ENCODE measurements at places on chromosomes 6 and 20.

DNA sequence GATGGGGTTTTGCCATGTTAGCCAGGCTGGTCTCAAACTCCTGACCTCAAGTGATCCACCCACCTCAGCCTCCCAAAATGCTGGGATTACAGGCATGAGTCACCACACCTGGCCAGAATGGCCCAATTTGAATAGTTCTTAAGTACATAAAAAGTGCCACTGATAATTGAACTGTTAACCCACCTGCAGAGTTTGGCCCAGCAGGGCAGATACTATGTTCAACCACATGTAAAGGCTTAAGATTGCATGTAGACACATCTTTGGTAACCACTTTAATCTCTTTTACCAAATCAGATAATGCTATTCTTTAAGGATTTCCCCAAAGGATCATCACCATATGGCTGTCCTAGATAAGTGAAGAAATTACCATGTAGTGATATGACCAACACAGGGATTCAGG is 21.3 kb upstream of the SGK1 start:
- no peak for DNase-seq

- no peak for DNase-seq
Observed at GRCh38 chr20:43691928-43692524, 25.1 kb downstream of the MYBL2 start.

GRCh38 chr20:31710423-31711108 is 12.1 kb downstream of the BCL2L1 start:
- DNase-seq, result no peak

- DNase-seq, result no peak
Observed at GRCh38 chr6:19896693-19897010, 59.5 kb downstream of the ID4 start.

DNA sequence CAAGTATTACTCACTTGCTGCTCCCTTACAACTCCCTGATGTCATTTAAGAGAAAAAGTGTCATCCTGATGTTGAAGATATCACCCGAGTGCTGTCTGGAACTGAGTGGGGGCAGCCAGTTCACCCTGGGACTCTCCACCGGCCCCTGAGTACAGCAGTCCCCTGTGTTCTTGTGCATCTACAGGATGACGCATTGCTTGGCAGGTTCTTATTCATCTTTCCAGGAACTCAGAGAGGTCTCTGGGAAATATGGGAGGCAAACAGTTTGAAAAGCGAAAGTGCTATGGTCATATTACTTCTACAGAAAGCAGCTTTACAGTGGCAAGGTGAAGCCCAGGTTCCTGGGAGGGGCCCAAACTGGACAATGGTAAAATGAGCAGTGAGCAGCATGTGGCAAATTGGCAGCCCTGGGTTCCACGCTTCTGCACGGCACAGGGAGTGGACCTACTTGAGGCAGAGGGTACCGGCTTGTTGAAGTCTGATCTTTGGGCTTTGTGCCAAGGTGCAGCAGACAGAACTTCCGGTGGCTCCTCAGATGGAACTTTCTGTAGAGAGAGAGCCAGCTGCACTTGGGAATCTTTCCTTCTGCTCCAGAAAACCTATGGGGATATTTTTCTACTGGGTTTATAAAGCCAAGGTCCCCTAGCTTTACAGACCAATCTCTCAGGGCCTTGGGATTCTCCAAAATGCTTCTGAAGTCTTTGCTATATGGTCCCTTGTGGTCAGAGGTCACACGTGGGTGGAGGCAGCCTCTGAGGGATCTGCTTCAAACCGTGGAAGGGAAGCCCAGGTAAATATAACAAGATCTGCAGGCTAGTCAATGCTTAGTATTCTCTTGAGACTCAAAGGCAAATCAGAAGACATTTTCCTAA is 128.3 kb downstream of the MAP3K7 start:
- no peak for DNase-seq

DNA sequence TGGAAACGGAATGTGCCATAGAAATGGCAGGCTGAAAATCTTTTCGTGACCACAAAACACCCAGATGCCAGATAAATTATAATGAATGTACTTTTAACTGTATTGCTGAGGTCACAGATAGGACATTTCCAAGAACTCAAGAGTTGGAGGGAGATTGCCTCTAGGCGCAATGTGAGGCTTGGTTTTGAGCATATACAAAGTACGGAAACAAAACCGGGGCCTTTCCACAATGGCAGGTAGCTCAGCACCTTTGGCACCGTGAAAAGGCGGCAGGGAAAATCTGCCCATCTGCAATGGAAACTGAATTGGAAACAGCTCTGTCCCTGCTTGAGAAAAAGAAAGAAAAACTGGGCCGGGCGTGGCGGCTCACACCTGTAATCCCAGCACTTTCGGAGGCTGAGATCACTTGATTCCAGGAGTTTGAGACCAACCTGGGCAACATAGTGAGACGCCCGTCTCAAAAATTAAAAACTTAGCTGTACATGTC is 10.5 kb upstream of the C20orf144 start:
- DNase-seq, result no peak

DNA sequence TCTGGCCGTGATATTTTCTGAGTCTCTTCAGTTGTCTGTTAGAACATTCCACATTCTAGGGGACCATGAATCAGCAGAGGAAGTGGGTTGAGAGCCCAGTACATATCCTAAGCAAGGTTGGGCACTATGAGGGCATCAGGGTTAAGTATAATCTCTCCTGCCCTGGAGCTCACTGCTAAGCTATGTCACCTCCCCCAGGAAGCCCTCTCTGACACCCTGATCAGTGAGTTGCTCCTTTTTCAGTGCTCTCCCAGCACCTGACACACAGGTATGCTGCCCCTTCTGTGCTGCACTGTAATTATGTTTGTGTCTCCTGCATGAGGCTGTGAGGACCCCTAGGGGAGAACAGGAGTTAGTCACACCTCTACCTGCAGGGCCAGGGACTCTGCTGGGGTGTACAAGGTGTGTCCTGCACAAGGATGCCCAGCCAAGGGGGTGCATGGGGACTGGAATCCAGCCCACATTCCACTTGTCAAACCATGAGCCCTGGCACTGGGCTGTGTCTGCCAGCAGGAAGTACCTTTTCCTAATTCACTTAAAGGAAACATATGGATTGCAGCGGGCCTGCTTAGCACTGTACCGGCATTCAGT is 3.9 kb downstream of the RAB44 start:
- no peak for DNase-seq

DNA sequence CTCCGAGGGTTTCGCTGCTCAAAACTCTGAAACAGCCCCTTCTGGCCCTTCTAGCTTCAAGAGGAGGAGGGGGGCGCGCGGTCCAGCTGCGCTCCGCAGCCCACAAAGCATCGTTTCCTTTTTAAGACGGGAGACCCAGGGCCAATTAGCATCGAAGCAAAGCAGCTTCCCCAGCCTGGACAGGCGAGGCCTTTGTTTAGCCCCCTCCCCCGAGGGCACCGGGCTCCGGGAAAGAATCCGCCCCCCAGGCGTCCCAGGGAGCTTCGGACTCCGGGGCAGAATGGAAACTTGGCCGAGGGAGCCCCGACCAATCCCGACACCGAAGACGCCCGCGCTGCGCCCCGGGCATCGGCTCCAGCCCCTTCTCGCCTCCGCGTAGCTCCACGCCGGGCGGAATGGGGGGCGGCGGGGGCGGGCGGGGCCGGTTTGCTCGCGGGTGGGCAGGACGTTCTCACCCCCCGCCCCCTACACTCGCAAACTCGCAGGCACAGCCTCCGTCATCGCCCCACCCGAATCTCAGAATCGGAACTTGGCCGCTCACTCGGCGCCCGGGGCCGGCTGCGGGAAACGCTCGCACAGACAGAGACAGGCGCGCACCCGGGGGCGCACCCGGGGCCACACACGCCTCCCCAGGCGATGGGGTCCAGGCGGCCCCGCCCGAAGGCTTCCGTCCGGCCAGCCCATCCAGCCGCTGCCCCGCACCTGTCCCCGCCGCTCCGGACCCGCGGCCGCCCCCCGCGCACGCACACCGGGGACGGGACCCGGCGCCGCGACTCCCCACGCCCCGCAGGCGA is 628 bp downstream of the NKAIN4 start:
- DNase-seq, result no peak

DNA sequence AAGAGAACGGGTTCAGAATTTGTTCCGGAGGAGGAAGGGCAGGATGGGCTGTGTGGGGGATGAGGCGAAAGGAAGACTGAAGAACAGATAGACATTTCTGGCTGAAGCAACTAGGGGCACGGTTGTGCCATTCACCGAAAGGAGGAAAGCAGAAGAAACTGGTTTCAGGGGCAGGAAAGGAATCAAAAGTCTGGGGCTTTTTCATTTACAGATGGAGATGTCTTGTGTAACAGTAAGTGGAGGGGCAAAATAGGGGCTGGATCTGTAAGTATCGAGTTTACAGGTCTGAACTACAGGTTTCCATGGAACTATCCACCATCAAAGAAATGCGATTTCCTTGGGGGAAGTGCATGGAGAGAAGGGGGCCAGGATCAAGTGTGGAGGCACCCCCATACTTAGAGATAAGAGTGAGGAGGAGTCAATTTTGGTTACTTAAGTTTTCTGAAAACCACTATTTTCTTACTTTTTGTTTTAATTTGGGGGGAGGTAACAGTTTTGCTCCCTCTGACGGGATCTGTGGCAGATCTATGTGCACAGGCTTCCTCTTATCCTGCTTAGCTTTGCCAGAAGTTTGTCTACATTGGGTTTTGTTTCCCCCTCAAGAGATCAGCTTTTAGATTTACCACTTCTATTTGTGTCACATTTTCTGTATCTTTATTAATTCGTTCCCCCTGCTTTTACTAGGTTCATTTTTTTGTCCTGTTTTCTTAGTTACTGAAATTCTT is 120.1 kb downstream of the SLC23A2 start:
- no peak for DNase-seq

GRCh38 chr6:3751077-3751729 is at the start of gene PXDC1:
Gene PXDC1, minus strand, starts transcription at chr6:3751713. Its CDS starts 182 bp downstream, at chr6:3751531.
- DNase-seq, result no peak

GRCh38 chr6:39209360-39209811 is 19.9 kb downstream of the KCNK5 start:
- DNase-seq, result no peak

- no peak for DNase-seq
Observed at GRCh38 chr20:305745-306144, 8.4 kb downstream of the ZCCHC3 start.

DNA sequence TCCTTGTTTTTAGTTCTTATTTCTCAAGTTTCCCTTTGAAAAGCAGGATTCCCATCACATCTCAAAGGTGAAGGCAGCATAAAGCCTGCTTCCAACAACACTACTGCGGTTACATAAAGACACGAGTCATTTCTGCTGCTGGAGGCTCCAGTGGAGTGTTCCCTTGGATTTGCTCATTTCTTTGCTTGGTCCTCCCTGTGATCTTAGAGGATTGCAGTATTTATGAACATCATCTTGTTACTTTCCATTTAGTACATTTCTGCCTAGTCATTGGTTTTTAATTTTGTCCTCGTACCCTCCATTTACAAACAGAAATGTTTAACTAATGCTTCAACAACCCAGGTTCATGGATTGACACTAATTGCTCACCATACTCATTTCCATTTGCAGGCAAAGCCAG is 298.8 kb downstream of the ZNF217 start:
- no peak for DNase-seq

DNA sequence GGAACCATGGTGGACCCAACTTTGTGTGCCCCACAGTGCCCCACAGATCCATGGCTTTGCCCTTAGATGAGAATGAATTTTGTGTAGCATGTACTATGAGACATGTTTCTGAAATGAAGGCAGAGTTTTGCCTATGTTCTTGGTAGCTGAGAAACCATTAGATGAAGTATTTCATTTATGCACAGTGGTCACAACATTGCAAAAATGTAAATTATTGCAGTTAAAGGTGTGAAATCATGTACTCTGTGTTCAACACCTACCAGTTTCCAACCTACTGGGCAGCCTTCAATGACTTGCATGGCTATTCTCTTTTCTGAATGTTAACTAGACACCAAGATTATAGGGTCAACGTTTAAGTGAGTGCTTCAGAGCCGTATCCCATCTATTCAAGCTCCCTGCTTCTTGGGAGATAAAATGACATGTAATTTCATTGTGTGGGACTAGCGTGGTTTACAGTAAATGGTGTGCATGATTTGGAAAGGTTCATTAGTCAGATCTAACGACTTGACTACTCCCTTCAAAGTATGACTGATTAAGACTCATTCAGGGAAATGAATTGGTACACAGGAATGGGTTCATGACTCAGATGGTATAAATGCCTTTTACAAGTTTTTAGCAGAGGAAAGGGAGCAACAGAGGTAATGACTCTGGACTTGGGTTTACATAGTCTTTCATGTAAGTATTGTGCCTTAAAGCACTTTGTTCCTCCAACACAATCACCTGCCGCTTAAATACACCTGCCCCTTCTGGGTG is 106.1 kb upstream of the AKIRIN2 start:
- DNase-seq, result no peak

DNA sequence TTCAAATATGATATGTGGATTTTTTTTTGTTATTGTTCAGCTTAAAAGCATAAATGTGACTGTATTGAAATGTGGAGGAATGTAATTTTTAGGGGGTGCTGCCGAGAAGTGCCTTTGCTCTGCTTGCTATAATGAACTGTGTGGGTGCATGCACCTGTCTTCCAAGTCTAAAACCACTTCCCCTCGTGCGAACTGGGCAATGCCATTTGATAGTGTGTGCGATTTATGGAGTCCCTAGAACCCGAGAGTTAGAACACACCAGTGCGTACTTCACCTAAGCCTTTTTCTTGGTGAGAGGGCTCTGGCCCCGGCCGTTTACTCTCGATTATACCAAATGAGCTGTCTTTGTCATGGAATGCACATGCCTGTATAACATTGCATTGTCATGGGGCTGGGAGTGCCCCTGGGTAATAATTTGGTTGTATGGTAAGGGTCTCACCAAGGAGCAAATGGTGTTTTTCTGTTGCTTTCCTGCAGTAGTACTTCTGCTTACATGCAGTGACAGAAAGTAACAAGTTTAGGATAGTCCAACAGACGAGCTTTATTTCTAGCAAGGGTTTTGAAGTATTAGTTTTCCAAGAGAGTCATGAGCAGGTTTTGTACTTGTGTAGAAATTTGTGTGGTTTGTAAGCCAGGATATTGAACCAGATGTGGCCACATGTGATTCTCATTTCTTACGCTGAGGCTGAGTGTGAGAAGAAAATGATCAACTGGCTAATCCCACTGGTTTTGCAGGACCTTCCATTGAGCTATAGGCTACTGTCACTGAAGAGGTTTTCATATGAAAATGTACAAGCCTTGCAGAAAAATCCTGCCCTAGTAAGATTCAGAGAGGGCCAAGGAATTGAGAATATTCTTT is 172.4 kb downstream of the DTNBP1 start:
- no peak for DNase-seq

All from fibroblast of skin of left biceps (primary cell).